ENCODE measurements at places on chromosomes 7 and 10.

DNA sequence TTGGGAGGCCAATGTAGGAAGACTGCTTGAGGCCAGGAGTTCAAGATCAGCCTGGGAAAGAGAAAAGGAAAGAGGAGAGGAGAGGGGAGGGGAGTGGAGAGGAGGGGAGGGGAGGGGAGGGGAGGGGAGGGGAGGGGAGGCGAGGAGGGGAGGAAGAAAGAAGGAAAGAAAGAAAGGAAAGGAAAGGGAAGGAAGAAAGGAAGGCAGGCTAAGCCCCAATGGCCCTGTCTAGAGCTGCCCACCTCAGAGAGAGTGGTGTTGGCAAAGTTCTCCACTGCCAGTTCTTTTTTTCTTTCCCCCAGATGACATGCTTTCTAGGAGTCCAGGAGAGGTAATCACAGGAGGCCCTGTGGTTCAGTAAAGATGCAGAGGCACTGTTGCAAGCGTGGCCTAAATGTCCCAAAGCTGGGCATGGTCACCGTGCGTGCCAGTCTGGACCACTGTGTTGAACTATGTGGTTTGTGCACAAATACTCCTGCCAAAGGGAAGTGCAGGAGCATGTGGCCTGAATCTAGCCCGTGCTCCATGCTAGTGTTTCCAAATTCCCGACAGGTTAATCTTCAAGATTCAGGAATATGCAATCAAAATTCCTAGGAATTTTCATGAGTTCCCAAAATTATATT, 39.7 kb downstream of the ODAD2 start:
- no peak for DNase-seq

DNA sequence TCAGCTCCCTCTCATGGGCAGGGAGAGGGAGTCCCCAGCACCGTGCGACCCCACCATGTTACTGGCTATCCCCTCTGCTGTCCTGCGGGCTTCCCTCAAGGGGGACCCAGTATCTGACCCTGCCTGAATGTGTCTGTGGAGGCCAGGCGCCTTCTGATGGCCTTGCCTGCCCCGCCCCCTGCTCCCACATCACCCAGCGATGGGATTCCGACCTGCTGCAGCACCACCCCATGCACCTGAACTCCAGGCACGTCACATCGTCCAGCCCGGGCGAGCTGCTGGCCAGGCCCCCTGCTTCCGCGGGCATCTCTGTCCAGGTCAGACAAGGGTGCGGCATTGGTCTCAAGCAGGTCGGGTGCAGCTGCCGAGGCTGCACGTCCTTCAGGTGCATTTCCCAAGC, 19.0 kb downstream of the LRRC27 start:
- no peak for DNase-seq

- DNase-seq = no peak
These were observed 21.1 kb downstream of the CCDC126 start for GRCh38 chr7:23618241-23618640.

- DNase-seq = no peak
These were observed 3.1 kb downstream of the PARD3 start for GRCh38 chr10:34811968-34812514.

DNA sequence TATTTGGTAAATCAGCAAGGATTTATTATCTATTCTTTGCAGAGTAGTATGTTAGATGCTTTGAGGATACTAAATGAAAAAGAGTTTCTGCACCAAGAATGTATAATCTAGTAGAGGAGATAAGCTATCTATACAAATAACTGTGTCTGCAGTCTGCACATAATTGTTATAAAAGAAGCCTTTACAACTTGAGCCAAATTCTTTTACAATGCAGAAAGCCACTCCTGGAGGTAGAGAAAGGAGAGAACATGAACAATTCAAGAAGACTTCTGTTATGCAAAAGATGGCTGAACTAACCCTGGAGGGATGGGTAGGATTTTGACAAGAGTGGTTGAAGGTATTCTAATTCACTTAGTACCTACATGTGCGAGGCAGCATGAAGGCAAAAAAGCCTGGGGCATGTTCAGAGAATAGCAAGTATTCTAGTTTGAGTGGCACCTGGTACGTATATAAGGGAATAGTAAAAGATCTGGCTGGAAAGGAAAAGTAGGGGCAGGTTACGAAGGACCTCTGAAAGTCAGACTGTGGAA, 251.1 kb upstream of the KAT6B start:
- no peak for DNase-seq

GRCh38 chr10:117946525-117947070, 100.1 kb downstream of the RAB11FIP2 start:
- DNase-seq = no peak

DNA sequence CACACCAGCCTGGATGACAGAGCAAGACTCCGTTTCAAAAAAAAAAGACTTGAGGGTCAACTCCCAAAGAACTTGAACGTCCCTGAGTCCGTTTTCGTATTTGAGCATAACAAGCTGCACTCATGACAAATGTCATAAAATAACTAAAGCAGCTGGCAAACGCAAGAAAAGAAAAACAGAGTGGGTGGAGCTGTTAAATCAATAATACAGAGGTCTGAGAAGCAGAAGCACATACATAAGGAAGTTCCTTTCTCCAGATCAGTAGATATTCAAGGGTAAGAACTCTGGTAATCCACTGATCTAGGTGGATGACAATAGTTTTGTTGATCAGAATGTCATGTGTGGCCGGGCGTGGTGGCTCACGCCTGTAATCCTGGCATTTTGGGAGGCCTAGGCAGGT, 150.1 kb downstream of the FAM107B start:
- DNase-seq = no peak

- no peak for DNase-seq
These were observed 142.4 kb downstream of the CUBN start for GRCh38 chr10:16987206-16987621.

- DNase-seq = peak; percentile 78
These were observed at the start of gene PARD3 for GRCh38 chr10:34815185-34816084. PARD3 (minus strand) TSS chr10:34815296; CDS start chr10:34814995, 301 bp downstream.

GRCh38 chr7:134920026-134920753, 66.1 kb upstream of the AGBL3 start:
- no peak for DNase-seq

DNA sequence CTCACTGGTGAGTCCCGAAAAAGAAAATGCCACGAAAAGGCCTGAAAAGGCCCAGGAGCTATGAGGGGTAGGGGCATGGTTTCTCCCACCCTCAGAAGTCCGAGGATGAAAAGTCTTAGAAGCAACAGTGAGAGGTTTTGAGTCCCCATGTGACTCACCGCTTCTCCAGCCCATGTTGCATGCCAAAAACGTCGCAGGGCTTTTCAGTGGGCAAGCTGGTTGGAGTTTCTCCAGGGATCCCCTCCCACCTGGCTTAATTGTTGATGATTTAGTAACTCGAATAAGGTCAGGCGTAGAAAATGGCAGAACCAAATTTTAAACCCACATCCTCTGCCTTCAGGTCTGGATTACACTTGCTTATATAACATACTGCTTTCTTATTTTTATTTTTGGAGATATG, 96.3 kb upstream of the ARMC3 start:
- no peak for DNase-seq

- peak; percentile 68 for DNase-seq
These were observed 312.6 kb downstream of the WDR37 start for GRCh38 chr10:1368842-1369171.

DNA sequence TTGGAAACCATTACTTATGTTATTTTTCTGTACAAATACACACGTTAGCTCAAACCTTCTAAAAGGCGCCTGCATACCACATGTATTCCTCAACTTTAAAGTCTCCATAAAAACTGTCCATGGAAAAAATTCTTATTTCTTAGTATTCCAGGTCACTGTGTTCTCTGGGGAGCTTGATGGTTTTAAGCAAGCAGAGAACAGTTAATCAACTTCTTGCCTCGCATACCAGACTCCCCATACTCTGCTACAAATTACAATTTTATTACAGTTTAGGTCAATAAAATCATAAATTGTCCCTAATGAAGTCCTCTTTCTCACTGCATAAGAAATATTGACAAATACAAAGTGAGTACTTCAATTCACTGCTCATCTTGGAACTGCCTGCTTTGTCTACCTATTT, 77.0 kb upstream of the GPR22 start:
- no peak for DNase-seq
